CD4-positive, alpha-beta T cell treated with Interleukin-2 at 100 ng/mL for 4 hours (primary cell): ENCODE measurements at places on chromosomes 13 and 19.

DNA sequence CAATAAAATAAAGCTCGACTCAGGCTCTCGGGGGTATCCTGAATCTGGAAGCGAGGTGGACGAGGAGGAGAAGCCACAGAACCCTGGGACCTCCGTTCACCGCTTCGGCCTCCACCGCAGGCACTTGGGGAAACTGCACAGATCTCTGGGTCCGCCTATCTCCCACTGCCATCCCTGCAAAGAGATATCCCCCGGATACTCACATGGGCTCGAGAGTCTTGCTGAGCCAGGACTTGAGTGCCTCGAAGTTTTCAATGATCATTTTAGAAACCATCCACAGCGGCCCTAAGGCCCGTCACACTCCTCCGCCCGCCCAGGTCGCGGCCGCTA, 589 bp downstream of the RBM26 start:
- DNase-seq = no peak

- DNase-seq = no peak
These were observed 938 bp downstream of the JSRP1 start for GRCh38 chr19:2255112-2255845.

DNA sequence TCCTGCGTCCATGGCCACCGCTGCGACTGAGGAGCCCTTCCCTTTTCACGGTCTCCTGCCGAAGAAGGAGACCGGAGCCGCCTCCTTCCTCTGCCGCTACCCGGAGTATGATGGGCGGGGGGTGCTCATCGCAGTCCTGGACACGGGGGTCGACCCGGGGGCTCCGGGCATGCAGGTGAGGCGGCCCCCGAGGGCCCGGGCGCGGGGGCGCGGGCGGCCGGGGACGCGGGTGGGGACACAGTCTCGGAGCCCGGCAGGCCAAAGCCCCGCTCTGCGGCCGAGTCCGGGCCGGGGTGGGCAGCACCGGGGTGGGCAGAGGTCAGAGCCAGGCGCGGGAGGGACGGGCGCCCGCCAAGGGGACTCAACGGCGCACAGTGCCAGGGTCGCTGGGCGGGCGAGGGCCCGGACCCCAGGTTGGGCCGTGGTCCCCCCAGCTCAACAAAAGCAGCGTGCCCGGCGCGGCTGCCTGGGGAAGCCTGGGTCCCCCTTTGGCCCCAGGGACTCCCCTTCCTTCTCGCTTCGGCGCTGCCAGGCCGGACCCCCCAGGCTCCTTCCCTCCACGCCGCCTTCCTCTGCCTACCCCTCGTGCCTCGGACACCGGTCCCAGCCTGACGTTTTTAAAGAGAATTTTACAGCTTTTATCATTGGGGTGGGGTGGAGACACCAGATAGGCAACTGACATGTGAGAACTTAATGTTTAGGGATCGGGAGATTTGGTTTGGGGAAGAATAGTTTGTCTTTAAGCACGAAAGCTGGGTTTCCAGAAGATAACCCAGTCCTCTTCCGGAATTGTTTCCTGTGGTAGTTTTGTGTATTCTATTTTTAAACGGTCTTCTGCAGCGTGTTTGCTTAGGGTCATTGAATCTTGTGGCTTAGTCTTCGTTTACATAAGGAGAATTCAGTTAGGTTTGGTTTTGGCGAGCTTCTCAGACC, 509 bp downstream of the TPP2 start:
- peak; percentile 17 for DNase-seq

DNA sequence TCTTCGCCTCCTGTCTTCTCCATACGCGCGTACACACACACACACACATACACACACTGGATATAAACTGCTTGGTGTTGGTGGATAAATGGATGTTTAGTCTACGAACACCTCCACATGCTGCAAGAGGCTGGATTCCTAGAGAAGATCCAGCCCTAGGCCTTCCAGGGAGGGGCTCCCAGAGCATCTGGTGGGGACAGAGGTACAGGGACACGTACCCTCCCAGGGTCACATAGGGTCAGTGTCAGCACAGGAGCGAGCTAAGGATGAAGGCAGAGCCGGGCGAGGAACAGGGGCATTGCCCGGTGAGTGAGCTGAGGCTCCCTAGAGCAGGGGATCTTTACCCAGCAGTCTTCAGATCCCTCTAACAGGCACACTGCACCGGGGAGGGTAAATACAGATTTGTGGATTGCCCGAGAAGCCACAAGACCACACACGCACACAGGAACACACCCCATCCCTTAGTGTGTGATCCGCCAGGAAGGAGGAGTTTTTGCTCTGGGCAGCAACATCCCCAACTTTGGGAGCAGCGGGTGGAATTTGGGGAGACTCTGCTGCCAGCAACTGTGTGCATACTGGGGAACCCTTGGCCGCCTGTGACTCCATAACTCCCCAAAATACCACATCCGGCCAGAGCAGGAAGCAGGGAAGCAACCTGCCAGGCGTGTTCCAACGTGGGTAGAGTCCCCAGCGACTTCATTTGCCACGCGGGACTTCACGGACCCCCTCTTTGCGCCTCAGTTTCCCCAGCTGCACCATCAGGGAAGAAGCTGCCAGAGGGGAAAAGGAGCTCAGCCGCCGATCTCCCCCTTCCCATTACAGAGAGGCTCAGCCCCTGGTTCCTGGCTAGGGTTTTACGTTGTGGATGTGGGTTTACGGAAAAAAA, 5.8 kb upstream of the TLE2 start:
- no peak for DNase-seq

GRCh38 chr19:29273000-29273640, 60.2 kb upstream of the UQCRFS1 start:
- DNase-seq = no peak

- DNase-seq = peak; percentile 15
These were observed 27.5 kb downstream of the VRK3 start for GRCh38 chr19:49997709-49998108.

GRCh38 chr19:37989855-37990254, 82.8 kb downstream of the SIPA1L3 start:
- DNase-seq = no peak

GRCh38 chr13:99974296-99974938, 2.9 kb upstream of the ZIC5 start:
- no peak for DNase-seq

- no peak for DNase-seq
These were observed 361.5 kb upstream of the HTR2A start for GRCh38 chr13:47258384-47258783.

- no peak for DNase-seq
These were observed 127.3 kb downstream of the FGF9 start for GRCh38 chr13:21798181-21798580.

GRCh38 chr13:110518571-110518970, 43.0 kb downstream of the RAB20 start:
- DNase-seq = no peak

GRCh38 chr19:31377736-31378135, 28.5 kb upstream of the TSHZ3 start:
- DNase-seq = no peak

GRCh38 chr13:67410645-67411044, 180.5 kb upstream of the PCDH9 start:
- DNase-seq = no peak

GRCh38 chr19:40466985-40467734, at the start of gene SPTBN4:
SPTBN4 (plus strand) TSS chr19:40467001; CDS start chr19:40472622, 5,621 bp downstream.
- DNase-seq = no peak

DNA sequence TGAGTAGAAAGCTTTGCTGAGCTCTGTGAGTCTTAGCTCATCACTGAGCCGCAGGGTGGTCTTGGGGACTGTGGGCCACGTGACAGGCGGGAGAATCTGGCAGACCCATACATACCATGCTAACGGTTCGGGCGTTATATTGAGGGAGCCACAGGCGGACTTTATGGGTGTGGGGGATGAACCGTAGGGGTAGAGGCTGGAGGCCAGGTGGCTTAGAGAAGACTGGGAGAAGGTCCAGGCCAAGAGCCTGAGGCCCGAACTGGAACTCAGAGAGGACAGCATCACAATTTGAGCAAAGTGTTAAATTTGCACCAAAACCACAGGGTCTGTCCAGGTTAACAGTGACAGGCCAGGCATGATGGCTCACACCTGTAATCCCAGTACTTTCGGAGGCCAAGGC, 15.3 kb upstream of the ATF5 start:
- no peak for DNase-seq

GRCh38 chr13:50340551-50341287, 325.5 kb downstream of the KCNRG start:
- no peak for DNase-seq

DNA sequence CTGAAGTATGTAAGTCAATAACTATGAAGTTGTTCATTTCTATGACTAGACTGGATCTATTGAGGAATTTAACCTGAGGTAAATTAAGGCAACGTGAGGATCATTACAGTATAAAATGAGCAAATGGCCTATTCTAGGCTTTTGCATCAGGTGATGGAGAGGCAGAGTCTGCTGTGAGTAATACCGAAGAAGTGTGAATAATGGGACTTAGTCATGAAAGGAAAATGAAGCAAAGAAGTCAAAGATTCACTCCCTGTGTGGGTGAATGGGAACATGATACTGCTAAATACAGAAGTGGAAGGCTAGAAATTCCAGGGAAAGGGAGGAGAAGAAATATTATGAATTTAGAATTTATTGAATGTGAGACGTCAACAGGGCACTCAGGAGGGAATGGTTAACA, 774.1 kb downstream of the LIG4 start:
- no peak for DNase-seq

DNA sequence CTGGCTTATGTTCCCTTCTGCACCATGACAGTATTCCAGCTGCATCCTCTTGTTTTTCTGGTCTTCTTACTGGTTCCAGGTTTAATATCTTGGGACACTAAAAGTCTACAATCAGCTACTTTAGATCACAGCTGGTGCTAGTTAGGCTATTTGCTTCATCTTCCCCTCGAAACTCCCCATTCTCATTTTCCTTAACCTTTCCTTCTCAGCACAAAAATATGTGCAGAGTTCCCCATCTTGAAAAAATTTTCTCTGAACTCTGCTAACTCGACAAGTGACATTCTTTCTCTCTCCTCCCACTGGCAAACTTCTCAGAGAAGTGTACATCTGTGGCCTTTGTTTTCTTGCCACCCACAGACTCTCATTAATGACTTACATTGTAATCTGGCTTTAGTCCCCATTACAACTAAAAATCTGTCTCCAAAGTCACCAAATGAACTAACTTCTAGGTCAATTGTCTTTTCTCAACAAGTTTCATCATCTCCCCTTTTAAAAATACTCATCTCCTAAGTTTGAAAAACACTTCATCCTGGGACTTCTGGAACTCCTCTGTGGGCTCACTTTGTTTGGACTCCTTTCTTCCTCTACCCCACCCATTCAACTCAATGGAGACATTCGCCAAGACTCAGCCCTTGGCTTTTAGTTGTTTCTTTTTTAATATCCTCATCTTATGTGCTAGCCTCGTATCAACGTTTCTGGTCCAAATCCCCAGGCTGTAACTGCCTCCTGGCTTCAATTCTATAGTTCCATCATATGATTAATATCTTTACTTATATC, 7.1 kb upstream of the KL start:
- no peak for DNase-seq

- peak; percentile 10 for DNase-seq
These were observed 17.9 kb upstream of the SHFL start for GRCh38 chr19:10068205-10068604.

- no peak for DNase-seq
These were observed 375.6 kb downstream of the COG6 start for GRCh38 chr13:40031031-40031430.

DNA sequence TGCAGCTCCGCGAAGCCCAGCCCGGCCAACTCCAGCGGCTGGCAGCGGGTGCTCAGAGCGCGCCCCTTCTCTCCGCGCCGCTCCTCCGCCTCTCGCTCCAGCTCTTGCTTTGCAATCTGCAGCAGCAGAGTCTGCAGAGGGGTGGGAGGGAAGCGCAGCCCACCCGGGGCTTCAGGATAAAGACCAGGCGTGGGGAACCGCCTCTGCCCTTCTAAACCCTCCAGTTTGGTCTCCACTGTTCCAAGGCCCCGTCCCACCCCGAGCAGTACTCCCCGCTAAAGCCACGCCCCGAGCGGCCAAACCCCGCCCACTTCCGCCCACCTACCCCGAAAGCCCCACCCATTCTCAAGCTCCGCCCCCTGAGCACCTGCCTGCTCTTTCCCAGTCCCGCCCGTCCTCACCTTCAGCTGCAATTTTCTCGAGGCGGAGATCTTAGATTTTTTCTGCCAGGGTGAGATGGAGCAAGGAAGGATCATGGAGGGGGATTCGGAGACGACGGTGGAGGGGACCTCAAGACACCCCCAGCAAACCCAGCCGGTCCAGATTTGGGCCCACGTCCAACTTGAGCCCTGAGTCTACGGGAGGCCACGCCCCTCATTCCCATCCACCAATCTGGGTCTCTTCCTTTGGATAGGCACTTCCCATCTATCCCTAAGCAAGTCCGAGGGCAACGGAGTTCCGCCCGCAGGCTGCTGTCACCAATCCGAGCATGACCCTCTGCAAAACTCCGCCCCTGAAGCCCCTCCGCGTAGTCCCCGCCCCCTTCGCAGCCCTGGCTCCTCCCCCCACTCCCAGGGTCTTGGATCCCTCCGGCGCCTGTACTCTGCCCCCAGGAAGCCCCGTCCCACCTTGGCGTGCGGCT, 1.1 kb downstream of the TNNI3 start:
- DNase-seq = peak; percentile 6

- no peak for DNase-seq
These were observed 436.8 kb downstream of the FGF14 start for GRCh38 chr13:101965096-101965495.

GRCh38 chr13:66128692-66129269, 1101.4 kb downstream of the PCDH9 start:
- no peak for DNase-seq

GRCh38 chr13:98390086-98390715, 186.7 kb downstream of the STK24 start:
- DNase-seq = no peak
